ENCODE measurements at places on chromosomes 13 and 19. TPM values are rescaled to one million over a fixed set of nuclear protein-coding genes. Genes with fewer than 3 reads are reported as not detected.

The OLFM4 gene
- not detected for total RNA-seq

The KLK15 gene
- not detected for total RNA-seq

The AKAP11 gene
- total RNA-seq, result 37.2 TPM

The ZNF418 gene
- 5.0 TPM for total RNA-seq

DNA sequence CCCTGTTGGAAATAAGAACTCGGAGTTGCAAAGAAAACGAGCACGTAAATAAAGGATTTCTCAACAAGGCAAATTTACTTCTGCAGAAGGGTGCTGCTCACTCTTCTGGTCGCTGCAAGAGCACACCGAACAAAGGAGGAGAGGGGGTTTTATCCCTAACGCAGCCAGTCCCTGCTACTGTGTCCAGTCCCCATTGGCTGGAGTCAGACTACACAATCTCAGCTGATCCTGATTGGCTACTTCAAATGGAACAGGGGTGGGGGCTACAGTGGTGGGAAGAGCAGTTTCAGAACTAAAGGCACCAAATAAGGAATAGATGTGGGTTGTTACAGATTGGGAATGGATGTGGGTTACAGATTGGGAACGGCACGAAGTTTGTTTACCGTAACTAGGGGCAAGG, 63.9 kb upstream of the MCF2L start:
- H3K4me1 ChIP-seq, result peaks cover 8% of the 10 kb centered on the region
- H3K36me3 ChIP-seq, result no peaks in the 10 kb centered on the region
- no peaks in the 10 kb centered on the region for H3K27me3 ChIP-seq
- no peak overlapping the region for H3K4me3 ChIP-seq

DNA sequence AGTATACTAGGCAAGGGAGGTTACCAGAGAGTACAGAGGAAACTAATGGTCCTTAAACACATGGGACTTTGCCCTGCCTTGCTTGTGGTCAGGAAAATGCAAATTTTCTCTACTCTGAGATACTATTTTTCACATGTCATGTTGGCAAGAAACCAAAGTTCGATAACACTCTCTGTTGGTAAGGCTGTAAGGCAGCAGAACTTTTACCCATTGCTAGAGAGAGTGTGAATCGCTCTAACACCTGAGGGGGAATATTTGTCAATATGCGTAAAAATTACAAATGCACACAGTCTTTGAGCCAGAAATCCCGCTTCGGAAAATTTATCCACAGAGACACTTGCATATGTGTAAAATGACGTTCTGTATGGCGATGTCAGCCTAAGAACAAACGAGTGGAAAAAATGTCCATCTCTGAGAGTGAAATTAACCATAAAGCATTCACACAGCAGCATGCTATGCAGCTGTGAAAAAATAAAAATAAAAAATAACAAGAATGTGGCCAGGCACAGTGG, 9.5 kb upstream of the RFX1 start:
- H3K4me1 ChIP-seq, result peaks cover 4% of the 10 kb centered on the region
- H3K36me3 ChIP-seq, result no peaks in the 10 kb centered on the region
- no peaks in the 10 kb centered on the region for H3K27me3 ChIP-seq
- H3K27ac ChIP-seq, result peak overlapping the region; percentile 17
- H3K4me3 ChIP-seq, result no peak overlapping the region

GRCh38 chr13:41751734-41752445, 209.0 kb downstream of the VWA8 start:
- H3K4me1 ChIP-seq, result no peaks in the 10 kb centered on the region
- H3K27me3 ChIP-seq, result no peaks in the 10 kb centered on the region
- H3K4me3 ChIP-seq, result no peak overlapping the region
- H3K36me3 ChIP-seq, result no peaks in the 10 kb centered on the region
- no peak for DNase-seq
- no peak overlapping the region for H3K27ac ChIP-seq

The RASAL3 gene
- 19.1 TPM for total RNA-seq

GRCh38 chr19:24046550-24046949, 40.4 kb upstream of the ZNF254 start:
- peaks cover 85% of the 10 kb centered on the region for H3K36me3 ChIP-seq
- H3K27ac ChIP-seq, result no peak overlapping the region
- DNase-seq, result no peak
- H3K4me3 ChIP-seq, result no peak overlapping the region
